ENCODE measurements at places on chromosomes 7 and 10.

- DNase-seq = no peak
Observed at GRCh38 chr10:122468926-122469781, 7.8 kb downstream of the HTRA1 start.

- no peak for DNase-seq
Observed at GRCh38 chr7:978049-978346, 2.6 kb upstream of the COX19 start.

GRCh38 chr10:83119346-83119745 lies 1020.0 kb upstream of the GHITM start:
- no peak for DNase-seq

GRCh38 chr10:47018026-47018735 lies 107.0 kb downstream of the PTPN20 start:
- no peak for DNase-seq

DNA sequence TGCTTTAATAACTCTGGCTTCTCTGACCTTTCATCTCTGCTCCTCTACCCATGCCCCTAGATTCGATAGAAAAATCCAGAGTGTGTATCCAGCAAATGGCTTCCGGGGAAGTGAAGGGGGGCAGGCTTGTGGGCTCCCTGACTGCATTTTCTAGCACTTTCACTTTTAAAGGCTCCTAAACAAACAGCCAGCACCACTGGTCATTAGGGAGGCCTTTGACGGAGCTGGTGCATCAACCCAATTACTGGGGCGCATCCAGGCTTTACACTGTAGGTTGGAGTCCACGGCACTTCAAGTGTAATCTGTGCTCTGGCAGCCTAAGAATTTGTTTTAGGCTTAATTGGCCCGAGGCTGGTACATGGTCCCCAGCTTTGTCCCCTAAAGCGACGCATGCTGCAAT lies 291.9 kb downstream of the GFRA1 start:
- no peak for DNase-seq

- no peak for DNase-seq
Observed at GRCh38 chr10:17737027-17737965, 14.7 kb upstream of the TMEM236 start.

Data from T-helper 2 cell (primary cell).